ENCODE measurements at places on chromosomes 3 and 15. TPM values are rescaled to one million over a fixed set of nuclear protein-coding genes. Genes with fewer than 3 reads are reported as not detected.

KCNH8 gene
- not detected for total RNA-seq

PRSS50 gene
- not detected for total RNA-seq

AHSG gene
- total RNA-seq: not detected

GRCh38 chr3:172749230-172749965 is 1.1 kb upstream of the ECT2 start:
- peak; percentile 87 for DNase-seq

GRCh38 chr3:37026851-37027250 is 33.5 kb downstream of the MLH1 start:
- no peak for DNase-seq

GRCh38 chr3:139660269-139660668 is 17.5 kb downstream of the NMNAT3 start:
- DNase-seq: no peak

- no peak for DNase-seq
These were observed 65.8 kb upstream of the PTX3 start for GRCh38 chr3:157370867-157371266.

DNA sequence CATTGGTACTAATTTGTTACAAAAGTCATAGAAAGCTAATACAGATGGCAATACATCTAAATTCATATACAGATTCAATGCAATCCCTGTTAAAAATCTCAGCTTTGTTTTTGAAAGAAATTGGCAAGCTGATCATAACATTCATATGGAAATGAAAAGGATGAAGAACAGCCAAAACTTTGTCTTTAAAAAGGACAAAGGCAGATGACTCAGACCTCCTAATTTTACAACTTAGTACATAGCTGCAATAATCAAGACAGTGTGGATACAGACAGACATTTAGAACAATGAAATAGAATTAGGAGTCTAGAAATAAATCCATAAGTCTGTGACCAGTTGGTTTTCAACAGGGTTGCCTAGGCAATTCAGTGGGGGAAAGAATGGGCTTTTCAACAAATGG is 63.3 kb downstream of the AQP9 start:
- no peak for DNase-seq

Measured in glomerular endothelial cell (primary cell).